Smooth muscle cell of the pulmonary artery (primary cell): ENCODE measurements at places on chromosomes 1 and 21. TPM values are rescaled to one million over a fixed set of nuclear protein-coding genes. Genes with fewer than 3 reads are reported as not detected.

DFFA gene
- 40.2 and 49.1 TPM in 2 replicates for total RNA-seq

COL9A2 gene
- 1.4 and 1.5 TPM in 2 replicates for total RNA-seq

RHBDL2 gene
- total RNA-seq, result 0.46 and 0.91 TPM in 2 replicates

PINK1 gene
- total RNA-seq, result 80.3 and 85.4 TPM in 2 replicates

SYDE2 gene
- 5.7 and 6.6 TPM in 2 replicates for total RNA-seq

SELP gene
- 0.07 and 0.13 TPM in 2 replicates for total RNA-seq

ARHGEF10L gene
- total RNA-seq, result 41.0 and 53.4 TPM in 2 replicates
